LoVo (cell line): ENCODE measurements at places on chromosomes 1 and 21.

DNA sequence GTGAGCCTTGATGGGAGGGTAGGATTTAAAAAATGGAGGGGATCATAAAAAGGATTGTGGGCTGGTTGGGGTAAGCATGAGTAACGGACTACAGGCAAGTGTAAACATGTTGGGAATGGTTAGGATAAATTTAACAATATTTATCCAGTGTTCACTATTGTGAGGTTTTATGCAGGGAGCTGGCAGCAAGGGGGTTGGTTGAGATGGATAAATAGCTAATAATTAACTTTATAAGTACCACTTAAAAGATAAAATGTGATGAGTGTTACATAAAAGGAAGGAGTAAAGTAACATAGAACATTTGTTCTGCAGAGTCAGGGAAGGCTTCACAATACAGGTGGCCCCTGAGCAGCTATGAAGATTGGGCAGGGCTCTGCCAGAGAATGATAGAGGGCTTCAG, 109.0 kb downstream of the NGF start:
- DNase-seq, result peak; percentile 7

GRCh38 chr1:58818976-58819375, 35.1 kb upstream of the JUN start:
- no peak for DNase-seq

- no peak for DNase-seq
Observed at GRCh38 chr1:204002614-204003013, 70.3 kb upstream of the SOX13 start.

DNA sequence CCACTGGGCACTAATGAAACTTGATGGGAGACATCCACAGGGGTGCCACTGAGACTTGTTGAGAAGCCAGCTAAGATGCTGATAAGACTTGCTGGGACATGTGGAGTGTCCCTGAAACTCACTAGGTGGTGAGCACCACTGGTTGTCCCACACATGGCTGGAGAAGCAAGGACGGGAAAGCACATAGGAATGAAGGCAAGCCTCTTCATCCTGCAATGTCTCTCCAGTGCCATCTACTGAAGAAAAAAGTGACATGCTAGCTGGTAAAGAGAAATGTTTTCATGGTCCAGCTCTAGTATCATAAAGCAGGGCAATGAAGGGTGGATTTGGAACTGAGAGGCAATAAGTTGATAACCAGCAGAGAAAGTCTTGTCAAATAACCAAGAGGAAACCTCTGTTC, 283.0 kb downstream of the PAPPA2 start:
- no peak for DNase-seq

- no peak for DNase-seq
Observed at GRCh38 chr1:66267201-66267940, 266.6 kb upstream of the SGIP1 start.

DNA sequence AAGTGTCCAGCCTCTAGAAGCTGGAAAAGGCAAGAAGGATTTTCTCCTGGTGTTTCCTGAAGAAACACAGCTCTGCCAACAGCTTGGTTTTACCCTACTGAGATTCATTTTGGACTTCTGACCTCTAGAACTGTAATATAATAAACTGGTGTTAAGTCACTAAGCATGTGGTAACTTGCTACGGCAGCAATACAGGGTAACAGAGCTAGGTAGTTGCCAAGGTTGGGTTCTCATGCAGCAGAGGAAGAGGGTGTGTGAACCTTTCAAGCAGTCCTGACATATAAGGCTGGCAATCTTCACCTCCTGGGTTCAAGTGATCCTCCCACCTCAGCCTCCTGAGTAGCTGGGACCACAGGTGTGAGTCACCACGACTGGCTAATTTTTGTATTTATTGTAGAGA, 36.0 kb downstream of the GNG4 start:
- no peak for DNase-seq

- DNase-seq, result no peak
Observed at GRCh38 chr1:6003568-6004411, 11.6 kb upstream of the NPHP4 start.

- DNase-seq, result no peak
Observed at GRCh38 chr1:107953556-107953955, 11.4 kb downstream of the VAV3 start.
